Activated T-helper 9 cell treated with anti-CD3 and anti-CD28 coated beads, Interleukin-2, amount 50 U/mL, for 16 hours (primary cell): ENCODE measurements at places on chromosomes 16 and 17.

DNA sequence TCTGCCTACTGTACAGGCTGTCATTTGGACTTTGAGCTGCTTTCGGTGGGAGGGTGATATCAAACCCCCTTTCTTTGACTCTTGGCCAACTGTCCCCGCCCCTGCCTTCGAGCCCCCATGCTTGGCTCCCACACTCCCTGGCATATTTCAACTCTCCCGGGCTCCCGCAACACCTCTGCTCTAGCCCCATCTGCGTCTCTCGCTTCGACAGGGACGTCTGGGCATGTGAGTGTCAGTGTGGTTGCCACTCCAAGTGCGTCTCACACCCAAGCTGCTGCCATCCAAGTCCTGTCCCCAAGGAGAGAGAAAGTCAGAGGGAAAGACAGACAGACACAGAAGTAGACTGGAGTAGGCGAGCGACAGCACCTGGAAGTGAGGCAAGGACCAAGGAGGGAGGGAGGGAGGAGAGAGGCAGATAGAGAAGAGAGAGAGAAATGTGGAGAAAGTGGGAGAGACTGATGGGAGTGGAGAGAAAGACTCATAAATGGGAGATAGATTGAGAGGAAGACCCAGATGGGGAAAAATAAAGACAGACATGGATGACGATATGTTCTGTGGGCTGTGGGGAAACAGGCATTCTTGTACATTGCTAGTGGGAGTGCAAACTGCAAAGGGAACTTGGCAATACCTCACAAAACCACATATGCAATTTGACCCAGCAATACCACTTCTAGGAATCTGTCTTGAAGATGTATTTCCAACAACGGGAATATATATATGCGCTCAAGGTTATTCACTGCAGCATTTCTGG, 11.8 kb downstream of the STARD3 start:
- DNase-seq = no peak

GRCh38 chr16:75151798-75152197, 3.5 kb downstream of the ZFP1 start:
- DNase-seq = no peak

DNA sequence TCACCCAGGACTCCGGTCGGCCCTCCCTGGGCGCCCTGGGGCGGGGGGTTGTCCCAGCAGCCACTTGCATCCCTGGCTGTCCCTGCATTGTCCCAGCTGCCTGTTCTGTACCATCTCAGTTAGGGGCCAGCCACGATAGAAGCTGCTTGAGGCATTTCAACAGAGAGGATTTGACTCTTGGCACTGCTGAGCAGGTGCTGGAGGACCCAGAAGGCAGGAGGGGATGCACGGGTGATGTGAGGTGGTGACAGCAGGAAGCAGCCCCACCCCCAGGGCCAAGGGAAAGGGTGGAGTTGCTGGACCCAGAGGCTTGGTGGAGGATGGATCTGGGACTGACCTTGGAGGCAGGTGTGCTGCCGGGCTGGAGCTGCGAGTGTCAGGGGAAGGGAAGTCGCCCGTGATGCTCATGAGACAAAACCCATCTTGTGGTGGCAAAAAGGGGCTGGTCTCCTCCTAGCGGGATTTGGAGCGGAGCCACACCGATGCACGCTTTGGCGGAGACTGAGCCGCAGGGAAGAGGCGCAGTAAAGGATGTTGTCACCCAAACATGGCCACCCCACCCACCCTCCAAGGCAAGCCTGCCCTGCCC, 188.0 kb upstream of the GSE1 start:
- DNase-seq = no peak

DNA sequence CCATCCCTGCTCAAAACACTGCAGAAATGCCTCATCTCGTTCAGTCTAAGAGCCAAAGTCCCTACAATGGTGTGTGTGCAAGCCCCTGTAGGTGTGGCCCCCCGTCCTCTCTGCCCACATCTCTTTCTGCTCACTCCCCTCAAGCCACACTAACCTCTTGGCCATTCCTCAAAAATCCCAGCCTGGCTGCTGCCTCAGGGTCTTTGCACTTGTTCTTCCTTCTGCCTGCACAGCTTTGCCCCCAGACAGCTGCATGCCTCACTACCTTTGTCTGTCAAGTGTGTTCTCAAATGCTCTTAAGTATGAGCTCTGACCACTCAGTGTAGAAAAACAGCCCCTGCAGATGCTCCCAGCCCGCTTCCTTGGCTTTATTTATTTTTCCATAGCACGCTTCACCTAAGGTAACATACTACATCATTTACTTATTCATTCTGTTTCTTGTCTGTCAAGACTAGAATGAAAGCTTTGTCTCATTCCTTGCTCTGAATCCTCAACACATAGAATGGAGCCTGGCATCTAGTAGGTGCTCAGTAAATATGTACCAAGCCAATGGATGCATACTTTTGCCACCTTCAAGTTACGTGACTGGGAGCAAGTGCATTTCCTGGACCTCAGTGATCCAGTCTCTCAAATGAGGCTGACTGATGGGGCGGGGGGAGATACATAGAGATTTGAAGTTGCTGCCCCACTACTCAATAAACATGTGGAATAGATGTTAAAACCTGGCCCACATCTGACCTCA, 38.1 kb downstream of the RAI1 start:
- no peak for DNase-seq

- DNase-seq = no peak
Observed at GRCh38 chr17:61159221-61159814, 240.3 kb upstream of the TBX2 start.

DNA sequence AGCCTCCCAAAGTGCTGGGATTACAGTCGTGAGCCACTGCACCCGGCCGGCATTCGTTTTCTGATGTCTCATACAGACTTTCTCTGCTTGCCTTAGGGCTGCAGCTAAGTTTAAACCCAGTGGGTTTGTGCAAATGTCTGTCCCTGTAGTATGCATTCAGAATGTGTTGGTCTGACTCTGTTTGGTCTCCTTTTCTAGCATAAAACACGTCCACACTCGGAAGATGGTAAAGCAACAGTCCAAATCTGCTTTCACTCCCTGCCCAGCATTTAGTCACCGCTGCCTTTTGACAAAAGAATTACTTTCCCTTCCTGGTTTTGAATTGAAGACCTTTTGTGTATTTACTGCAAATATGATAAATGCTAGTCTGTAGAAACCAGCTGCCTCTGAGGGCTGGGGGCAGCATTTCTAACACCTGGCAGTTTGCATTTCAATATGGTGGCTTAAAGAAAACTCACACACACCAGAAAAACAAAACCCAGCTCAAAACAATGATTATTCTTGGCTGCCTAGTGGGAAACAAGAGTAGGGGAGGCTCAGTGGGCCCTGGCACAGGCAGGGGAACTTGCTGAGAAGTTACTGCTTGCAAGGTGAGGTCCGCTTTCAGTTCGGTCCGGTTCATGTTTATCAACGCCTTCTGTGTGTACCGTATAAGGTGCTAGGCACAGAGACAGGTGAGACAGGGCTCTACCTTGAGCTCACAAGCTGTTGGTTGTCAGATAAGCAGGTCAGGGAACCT, 56.9 kb downstream of the MSI2 start:
- no peak for DNase-seq

GRCh38 chr17:13953841-13954240, 115.5 kb upstream of the COX10 start:
- DNase-seq = no peak

GRCh38 chr17:56158344-56158743, 5.1 kb downstream of the ANKFN1 start:
- DNase-seq = no peak

- no peak for DNase-seq
Observed at GRCh38 chr17:15271741-15272140, 6.6 kb upstream of the PMP22 start.

- no peak for DNase-seq
Observed at GRCh38 chr17:79664930-79665737, 54.3 kb upstream of the RBFOX3 start.

DNA sequence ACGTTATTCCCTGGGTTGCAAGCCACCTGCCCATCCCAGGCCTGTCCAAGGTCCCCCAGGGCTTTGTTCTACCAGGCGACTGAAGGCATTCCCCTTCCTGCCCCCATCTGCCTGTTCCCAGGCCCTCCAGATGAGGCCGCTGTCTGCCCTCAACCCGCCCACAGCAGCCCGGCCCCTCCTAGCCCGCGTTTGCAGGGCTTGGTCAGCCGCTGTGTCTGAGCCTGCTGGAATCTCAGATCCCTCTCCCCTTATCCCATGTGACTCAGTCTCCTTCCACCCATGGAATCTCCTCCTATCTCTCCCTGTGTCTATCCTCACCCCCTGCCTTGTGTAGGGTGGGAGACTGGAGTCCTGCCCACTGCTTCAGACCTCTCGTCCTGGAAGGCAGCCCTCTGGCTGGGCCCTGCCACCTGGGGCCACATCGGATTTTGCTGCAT, 186.0 kb upstream of the TNRC6C start:
- DNase-seq = peak; percentile 48

GRCh38 chr16:88391144-88391850, 8.5 kb downstream of the ZNF469 start:
- DNase-seq = no peak

DNA sequence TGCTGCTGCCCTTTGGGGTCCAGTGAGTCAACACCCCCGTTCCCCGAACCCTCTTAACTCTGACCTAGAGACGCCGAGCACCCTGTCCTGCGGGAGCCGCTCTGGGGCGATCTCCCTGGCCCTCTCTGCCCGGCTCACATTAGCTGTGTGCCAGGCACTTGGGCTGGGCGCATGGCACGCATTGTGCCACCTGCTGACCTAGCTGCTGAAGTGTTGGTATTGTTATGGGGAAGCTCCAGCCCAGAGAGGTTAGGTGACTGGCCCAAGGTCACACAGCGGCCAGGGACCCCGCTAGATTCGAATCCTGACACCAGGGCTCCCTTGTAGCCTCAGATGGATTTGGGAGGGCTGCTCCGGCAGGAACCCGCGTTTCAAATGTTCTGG, 1.1 kb downstream of the HSD17B1 start:
- no peak for DNase-seq

DNA sequence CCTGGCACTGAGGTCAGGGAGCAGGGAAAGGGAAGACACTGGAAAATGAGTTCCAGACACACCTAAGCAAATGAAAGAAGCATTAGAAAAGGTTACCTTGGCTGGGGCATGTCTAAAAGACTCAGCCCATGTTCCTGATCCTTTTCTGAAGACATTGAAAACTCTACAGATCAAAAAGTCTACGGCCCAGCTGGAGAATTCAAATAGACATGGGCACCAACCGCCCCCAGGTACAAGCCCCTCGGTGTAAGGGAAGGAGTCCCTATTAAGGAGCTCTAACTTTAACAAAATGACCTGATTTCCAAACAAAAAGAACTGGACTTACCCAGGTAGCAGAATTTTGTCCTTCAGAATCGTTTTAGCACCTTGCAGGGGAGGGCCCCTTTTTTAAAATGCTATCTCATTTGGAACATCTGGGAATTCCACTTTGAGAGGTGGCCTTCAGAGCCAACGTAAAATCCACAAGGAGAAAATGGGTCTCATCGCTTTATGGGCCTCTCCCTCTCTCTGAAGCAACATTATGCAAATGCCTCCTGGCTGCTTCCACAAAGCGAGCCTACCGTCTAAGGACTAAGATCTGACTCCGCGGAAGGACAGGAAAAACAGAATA, 43.6 kb upstream of the RBFOX3 start:
- DNase-seq = no peak

GRCh38 chr17:36507266-36507665, 20.8 kb downstream of the ZNHIT3 start:
- no peak for DNase-seq

- DNase-seq = no peak
Observed at GRCh38 chr16:15046692-15047376, 9.0 kb downstream of the NTAN1 start.

DNA sequence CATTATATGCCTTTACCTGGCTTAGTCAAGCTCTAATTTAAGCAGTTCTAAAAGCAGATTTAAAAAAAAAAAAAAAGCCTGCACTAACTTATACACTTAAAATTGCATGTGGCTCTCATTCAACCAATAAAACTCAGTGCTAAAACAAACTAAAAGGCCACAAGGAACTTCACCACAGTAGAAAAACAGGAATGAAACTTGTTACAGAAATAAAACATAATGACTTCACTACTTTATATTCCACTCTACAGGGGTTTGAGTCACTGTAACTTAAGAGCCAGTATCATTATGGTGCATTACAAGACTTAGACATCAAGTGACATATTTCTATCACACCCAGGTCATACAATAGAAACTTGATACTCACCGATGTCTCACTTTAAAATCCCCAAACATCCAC, 11.1 kb downstream of the CA10 start:
- DNase-seq = no peak

GRCh38 chr17:74380086-74380958, 13.0 kb downstream of the GPR142 start:
- no peak for DNase-seq

DNA sequence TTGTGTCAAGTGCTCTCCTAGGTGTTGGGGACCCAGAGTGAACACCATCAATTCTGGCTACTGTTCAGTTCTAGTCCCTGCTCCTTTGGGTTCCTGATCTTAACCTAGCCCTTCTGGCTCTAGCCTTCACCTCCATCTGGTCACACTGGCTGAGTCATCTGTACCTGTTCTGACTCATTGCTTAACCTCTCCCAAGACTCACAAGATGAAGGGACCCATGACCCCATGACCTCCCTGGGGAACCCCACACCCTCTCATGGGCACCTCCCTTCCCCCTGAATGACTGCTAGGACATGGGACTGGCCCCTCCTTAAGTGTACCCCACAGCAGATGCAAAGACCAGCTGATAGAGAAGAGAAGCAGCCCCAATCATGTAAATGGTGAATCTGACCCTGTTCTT, 345.8 kb upstream of the CDH5 start:
- DNase-seq = no peak

- DNase-seq = no peak
Observed at GRCh38 chr17:75652934-75653549, 13.9 kb downstream of the RECQL5 start.

DNA sequence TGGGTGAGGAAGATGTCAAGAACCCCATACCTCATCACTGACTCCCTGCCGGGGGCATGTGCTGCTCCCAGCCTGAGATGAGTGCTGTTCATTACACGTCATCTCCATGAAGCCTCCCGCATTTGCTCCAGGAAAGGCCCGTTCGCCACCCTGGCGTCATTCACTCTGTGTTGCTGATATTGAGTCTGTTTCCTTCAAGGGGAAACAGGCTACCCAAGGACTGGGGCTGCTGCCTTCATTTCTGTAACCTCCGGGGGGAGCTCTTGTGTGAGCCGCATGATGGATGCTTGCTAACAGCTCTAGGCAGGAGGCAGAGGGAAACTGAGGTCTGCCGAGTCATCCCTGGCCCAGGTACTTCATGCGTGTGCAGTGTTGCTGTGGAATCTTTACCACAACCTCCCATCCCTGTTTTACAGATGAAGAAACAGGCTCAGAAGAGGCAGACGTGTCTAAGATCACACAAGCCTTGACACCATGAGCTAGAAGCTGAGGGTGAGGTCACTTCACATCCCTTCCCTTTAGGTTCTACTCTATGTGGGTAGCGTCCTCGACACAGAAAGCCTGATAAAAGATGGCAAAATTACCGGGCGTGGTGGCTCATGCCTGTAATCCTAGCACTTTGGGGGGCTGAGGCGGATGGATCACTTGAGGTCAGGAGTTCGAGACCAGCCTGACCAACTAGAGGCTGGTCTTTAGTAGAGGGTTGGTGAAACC, 3.5 kb upstream of the ARMC5 start:
- DNase-seq = no peak

GRCh38 chr16:3013998-3014690, 1.4 kb downstream of the CLDN9 start:
- DNase-seq = no peak

- no peak for DNase-seq
Observed at GRCh38 chr16:89811321-89811720, 5.1 kb downstream of the FANCA start.
